ENCODE measurements at places on chromosomes 5 and 9.

- DNase-seq = no peak
Observed at GRCh38 chr9:105859428-105860091, 165.2 kb downstream of the TMEM38B start.

GRCh38 chr5:159210846-159211245, 1.5 kb upstream of the RNF145 start:
- no peak for DNase-seq

DNA sequence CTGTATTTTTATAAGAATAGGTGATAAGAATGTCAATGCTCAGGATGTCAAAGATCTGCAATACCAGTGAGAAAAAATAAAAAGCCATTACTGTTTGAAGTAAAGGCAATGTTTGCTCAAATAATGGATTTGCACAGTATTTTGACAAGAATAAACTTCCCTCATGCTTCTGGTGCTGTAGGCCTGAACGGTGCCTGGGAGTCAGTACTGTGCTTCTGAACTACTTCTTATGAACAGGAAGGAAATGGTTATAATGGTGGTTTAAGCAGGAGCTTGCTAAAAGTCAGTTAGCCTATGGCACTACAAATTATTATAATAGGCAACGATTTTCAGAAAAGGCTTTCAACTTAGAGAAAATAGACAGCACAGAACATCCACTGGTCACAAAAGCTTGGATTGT, 548.3 kb upstream of the CDH18 start:
- no peak for DNase-seq

GRCh38 chr5:98997000-98997399, 68.2 kb upstream of the CHD1 start:
- DNase-seq = peak; percentile 98

- no peak for DNase-seq
Observed at GRCh38 chr5:168528521-168529373, at the start of gene FBLL1. Gene FBLL1 (plus strand): TSS chr5:168529305. CDS start chr5:168529505, 200 bp downstream.

- DNase-seq = no peak
Observed at GRCh38 chr5:113652161-113652560, 138.7 kb downstream of the YTHDC2 start.

DNA sequence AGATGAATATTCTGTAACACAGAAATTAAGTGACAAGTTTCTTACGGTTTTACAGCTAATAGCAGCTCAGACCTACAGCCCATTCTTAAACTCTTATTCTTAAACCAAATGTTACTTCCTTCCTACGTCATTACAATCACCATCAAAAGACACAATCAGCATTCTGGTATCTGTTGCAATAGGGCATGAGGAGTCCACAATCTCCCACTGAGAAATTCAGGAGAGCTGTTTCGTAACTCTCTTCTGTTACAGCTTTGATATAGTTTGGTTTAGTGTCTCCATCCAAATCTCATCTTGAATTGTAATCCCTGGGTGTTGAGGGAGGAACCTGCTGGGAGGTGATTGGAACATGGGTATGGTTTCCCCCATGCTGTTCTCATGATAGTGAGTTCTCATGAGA, 163.4 kb downstream of the GAS1 start:
- DNase-seq = peak; percentile 52

All from stromal cell of bone marrow (primary cell).